ENCODE measurements at places on chromosomes 16 and 17.
A peak's percentile ranks its signal among the peaks of the same experiment; 100 is the strongest.

DNA sequence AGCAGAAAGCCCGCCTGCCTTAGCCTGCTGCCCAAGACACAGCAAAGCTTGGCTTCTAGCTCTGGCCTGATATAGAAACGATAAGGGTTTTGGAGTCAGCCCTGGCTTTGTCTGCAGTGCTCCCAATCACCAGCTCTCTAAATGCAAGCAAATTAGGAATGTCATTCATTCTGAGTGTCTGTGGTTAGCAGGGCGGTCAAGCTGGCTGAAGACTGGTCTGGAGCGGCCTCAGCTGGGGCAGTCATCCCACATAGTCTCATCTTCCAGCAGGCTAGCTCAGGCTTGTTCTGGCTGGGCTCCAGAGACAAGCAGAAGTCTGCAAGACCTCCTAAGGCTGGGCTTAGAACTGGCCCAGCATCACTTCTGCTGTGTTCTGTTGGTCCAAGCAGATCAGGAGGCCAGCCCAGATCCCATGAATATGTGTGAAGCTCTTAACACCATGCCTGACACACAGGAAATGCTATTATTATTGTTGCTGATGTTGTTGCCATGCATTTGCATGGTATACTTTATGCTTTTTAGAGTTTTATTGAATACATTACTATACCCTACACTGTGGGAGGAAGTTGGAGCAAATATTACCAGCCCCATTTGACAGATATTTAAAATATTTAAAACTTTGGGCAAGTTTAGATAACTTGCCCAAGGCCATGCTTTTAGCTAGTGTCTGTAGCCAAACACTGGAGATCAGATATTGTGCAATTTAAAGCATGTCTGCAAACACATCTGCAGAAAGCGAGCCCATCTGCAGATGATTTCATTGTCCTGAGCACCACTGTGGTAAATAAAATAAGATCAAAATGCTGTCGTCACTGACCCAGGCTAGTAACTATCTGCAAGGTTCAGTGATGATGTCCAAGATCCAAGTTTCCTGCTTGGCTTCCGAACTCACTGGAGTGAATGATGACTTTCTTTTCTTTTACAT is 24.8 kb downstream of the TMC7 start:
- DNase-seq, result peak; percentile 66

- no peak for DNase-seq
Measured at GRCh38 chr17:58329810-58330537, 1.4 kb upstream of the TSPOAP1 start.

GRCh38 chr17:75595284-75595919 is 7.8 kb downstream of the MYO15B start:
- no peak for DNase-seq

- no peak for DNase-seq
Measured at GRCh38 chr17:8875436-8875835, 8.0 kb upstream of the PIK3R6 start.

GRCh38 chr17:7922269-7922844 is 6.3 kb upstream of the RNF227 start:
- no peak for DNase-seq

GRCh38 chr17:49547566-49547965 is 28.1 kb upstream of the NXPH3 start:
- DNase-seq, result no peak

GRCh38 chr16:51719376-51719775 is 568.3 kb upstream of the SALL1 start:
- no peak for DNase-seq

- no peak for DNase-seq
Measured at GRCh38 chr16:50694206-50694605, 800 bp downstream of the NOD2 start.

DNA sequence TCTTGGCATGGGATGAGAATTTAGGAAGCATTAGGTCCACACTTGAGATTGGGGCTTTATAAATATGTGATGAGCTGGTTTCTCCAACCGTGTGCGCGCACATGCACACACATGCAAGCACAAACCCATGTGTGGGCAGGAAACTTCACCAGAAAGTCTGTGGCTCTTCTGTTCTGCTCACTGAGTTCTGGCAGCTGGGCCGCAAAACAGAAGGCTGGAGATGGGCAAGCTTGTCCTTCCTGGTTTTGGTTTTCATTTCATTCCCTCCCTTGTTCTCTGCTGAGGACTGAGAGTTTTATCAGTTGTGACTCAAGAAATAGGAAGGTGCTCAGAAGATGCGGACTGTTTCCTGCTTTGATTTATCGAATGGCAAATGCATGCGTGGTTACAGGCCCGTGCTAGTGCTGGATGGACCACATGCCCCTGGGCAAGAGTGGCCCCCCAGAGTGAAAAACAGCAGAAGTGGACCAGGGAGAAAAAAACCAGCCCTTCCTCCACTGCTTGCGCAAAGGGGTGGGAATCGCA is 14.1 kb downstream of the MAP3K14 start:
- DNase-seq, result no peak

DNA sequence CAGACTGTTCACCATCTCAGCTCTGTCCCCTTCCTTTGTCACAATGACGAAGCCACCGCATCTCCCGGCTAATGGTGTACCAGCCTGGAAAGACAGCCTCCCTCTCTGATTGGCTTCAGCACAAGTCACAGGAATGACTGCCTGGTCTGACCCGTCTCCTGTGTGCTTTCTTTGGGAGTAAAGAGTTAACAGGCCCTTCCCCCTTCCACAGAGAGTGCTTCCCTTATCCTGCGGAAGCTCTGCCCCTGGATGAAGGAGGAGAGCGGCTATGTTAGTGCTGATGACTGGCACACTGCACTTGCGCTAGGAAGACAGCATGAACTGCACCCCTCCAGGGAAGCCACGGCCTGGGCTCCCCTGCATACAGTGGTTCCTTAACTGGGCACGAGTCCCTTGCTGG is 11.3 kb downstream of the USB1 start:
- no peak for DNase-seq

DNA sequence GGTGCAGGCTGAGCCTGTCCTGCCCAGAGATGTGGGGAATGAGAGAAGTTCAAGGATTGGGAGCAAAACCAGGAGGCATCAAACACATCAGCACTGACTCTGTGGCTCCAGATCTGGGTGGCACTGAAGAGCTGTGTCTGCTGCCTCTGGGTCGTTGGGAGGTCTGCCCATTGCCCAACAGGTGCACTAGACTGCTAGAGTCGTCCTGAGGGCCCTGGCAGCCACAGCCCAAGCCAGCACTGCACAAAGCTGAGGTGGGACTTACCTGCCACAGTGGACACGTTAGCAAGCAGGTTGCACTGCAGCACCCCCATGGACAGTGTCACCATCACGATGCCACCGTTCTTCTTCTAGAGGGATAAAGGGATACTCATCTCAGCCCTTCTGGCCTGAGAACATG is 3.3 kb downstream of the DPEP3 start:
- DNase-seq, result no peak

GRCh38 chr17:16465861-16466338 is 26.1 kb downstream of the LRRC75A start:
- DNase-seq, result no peak

DNA sequence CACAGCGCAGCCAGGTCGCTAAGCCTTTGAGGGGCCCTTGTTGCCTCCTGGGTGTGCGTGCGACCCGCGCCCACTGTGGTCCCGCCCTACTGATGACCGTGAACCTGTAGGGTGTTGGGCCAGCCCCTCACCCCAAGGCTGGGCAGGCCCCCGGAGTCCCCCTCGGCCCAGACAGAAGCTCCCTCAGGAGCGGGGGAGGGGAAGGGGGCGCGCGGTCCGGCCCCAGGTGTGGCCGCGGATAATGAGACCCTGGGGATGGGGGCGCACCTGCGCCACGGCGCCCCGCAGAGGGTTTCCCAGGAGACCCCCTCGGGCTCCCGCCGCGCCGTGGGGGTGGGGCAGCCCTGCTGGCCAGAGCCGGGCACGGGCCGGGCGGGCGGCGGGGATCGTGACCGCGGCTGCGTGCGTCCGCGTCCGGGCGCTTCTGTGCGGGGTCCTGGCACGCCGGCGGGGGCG is 358 bp upstream of the ARHGDIG start:
- DNase-seq, result no peak

DNA sequence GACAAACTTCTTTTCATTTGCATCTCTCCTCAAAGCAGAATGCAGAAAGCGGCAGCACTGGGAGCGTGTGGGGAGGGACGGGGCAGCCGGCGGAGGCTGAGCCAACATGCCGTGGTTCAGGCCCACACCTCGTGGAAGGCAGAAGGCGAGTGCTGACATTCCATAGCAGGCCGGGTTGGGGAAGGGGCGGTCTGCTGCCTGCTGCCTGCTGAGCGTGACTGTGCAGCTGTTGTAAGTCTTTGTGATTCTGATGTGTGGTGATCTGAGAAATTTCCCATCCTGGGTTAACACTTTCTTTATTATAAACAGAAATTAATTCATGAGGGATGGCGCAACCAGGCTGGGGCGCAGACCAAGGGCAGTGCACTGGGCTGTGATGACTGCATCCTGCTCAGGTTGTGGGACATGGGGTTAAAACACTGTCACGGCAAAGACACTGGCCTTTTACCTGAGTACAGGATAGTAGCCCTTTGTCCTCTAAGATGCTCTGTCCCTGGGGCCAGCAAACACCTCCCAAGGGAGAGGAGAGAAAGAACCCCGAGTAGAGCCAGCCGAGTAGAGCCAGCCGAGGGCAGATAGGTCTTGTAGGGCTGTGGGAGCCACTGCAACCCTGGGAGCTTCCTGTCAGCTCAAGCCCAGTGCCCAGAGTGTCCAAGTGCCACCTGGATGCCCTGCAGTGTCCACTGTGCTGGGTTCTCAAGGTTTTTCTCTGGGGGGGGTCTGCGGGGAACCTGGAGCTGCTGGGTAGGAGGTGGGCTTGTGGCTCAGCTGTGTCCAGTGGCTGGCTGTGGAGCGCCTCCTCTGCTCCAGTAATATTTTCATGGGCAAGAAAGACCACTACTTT is 8.8 kb upstream of the DNASE1 start:
- DNase-seq, result no peak

DNA sequence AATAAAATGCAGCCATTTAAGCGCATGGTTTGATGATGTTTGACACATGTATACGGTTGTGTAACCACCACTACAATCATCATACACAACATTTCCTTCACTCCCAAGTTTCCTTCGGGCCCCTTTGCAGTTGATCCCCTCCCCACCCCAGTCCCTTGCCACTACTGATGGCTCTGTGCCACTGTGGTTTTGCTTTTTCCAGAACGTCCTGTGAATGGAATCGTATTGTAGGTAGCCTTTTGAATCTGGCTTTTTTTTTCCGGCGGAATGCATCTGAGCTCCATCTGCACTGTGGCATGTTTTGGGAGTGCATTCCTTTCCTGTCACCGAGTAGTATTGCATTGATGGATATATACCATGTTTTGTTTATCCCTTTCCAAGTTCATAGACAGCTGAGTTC is 15.1 kb upstream of the MAP2K3 start:
- DNase-seq, result no peak

GRCh38 chr17:7258731-7259554 is 3.3 kb downstream of the CLDN7 start:
- peak; percentile 91 for DNase-seq

- DNase-seq, result no peak
Measured at GRCh38 chr17:20989991-20990855, 52.6 kb downstream of the USP22 start.

GRCh38 chr17:6559753-6560215 is 3.4 kb upstream of the PITPNM3 start:
- DNase-seq, result no peak

GRCh38 chr17:77251622-77252183 is 110.9 kb downstream of the SEC14L1 start:
- no peak for DNase-seq

DNA sequence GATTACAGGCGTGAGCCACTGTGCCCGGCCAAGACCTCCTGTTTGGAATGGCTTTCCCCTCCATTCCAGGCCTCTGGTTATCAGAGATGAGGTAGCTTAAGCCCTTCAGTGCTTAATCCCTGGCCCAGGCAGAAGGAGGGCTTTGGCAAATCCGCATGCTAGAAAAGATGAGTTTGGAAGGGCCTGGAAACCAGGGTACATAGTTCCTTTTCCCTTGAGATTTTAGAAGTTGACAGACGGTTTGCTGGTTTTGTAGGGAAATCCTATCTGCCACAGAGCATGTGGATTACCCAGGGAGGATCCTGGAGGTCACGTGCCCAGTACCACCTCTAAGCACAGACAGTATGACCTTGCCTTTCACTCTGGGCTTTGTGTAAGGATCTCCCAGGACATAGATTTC is 114.7 kb upstream of the CACNG3 start:
- no peak for DNase-seq

DNA sequence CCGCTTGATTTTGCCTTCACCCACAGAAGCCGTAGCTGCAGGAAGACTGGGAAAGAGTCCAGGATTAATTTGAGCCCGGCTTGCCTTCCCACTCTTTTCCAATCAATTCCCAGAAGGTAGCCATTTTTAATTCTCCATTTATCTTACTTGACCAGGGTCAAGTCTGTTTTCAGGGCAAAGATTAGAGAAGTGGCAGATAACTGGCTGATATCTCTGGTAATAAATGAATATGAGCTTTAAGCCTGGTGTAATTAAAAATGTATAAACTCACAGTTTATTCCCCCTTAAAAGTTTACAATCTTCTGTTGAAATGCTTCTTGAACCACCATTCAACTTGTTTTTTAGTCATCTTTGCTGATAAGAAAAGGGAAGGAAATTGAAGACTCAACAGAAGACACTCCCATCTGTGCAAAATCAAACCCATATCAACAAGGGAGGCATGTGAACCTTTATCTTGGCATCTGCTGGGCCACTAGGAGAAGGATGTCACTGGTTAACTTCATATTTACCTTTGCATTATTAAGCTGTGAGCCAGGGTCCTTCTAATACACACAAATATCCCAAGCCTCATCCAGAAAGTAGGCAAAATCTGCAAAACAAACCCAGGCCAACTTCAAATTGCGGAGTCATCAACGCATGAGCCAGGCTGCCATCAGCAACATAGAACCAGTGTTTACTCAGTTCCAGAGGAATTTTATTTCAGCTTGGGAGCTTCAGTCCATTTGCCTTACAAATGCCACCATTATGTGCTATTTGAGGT is 314.6 kb upstream of the MAF start:
- no peak for DNase-seq

- no peak for DNase-seq
Measured at GRCh38 chr17:76034428-76035350, 7.6 kb upstream of the EVPL start.

DNA sequence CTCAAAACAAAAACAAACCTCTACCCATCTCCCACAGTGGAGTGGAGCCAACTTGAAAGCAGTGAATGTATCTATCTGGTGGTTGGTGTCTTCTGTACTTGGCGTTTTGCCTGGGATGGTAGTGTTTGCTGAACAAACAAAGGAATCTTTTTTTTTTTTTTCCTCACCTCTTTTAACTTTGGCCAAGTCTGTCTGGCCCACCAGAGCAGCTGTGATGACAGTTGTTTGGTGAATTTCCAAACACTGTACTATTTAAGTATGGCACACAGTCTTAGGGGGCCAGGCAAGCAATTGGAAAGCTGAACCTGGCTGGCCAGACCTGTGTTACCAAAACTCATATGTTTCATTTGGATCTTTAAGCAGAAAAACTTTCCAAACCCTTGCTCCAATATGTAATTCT is 101.8 kb upstream of the CDH13 start:
- DNase-seq, result no peak

DNA sequence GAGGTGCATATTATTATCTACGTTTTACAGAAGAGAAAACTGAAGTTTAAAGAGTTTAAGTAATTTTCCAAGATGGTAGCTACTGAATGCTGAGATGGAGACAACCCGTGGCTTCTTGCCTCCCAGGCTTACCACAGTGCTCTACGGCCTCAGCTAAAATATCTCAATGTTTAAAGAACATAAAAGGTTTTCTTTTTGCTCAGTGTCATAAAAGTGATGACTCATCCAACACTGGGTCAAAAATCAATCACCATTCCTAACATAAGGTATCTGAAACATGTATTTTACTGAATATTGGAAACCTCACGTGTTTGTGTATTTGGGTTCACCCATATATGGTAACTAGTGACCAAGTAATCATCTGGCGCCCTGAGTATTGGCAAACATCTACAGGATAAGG is 18.4 kb downstream of the ABCA9 start:
- no peak for DNase-seq

Data from bronchial epithelial cell (primary cell).